ENCODE measurements at places on chromosomes 5 and 9.
A peak's percentile ranks its signal among the peaks of the same experiment; 100 is the strongest.

DNA sequence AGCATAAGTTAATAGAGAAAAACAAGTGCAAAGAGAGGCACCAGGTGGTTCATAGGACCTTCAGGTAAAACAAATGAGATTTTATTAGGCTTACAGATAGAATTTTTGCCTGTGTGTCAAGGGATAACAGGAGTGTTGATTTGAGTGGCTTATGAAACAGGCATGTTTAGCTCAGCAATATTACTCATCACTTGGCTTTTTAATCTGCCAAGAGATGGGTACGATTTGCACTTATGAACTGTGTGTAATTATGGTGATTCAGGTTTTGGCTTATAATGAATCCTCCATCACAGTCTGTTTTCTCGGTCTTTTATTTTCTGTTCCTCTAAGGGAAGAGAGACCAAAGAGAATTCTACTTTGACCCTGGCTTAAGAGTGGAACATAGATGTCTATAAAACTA lies 199.3 kb downstream of the DMRTA1 start:
- DNase-seq, result no peak

DNA sequence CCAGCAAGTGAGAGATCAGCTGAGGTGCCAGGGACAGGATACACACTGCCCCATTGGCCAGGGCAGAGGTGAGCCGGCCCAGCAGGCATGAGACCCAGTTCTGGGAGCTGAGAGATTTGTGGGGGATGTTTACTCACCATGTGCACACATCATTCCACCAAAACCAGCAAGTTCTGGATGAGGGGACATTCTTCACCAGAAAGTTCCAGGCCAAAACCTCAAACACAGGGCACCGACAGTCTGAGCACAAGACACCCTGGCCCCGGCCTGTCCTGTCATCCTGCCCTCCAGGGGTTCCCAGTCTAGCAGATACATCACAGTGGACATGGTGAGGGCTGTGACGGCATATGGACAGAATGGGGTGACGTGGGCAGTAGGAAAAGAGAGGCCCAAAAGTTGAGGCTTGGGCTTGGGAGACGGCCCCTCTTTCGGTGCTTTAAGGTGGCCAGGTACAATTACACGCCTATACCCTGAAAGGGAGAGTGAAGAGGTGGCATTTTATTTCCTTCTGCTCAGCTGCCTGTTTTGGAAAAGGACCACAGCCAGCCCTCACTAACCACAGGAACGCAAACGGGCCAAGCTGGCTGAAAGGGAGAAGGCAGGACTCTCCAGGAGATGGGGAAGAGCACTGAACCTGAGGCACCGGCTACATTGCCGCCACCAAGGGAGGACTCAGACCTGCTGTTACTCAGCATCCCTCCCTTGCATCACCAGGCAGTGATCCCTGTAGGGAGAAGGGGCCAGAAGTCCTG lies 64.0 kb downstream of the SHB start:
- no peak for DNase-seq

- DNase-seq, result no peak
These were observed 271.9 kb upstream of the ST8SIA4 start for GRCh38 chr5:101174981-101175380.

DNA sequence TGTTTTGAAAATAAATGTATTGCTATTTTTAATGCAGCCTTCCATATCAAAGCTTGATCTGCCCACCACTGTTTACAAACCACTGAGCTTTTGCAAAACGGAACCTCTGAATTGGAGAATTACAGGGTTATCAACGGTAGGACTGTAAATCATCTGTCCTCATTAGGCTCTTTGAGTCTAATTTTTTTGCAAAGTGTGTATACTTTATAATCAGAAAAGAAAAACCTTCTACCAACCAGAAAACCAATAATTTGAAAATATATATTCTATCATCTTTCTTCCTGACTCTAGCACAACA lies 6.8 kb upstream of the SLC2A8 start:
- DNase-seq, result no peak

- DNase-seq, result no peak
These were observed 63.3 kb downstream of the RASGRF2 start for GRCh38 chr5:81023261-81023970.

DNA sequence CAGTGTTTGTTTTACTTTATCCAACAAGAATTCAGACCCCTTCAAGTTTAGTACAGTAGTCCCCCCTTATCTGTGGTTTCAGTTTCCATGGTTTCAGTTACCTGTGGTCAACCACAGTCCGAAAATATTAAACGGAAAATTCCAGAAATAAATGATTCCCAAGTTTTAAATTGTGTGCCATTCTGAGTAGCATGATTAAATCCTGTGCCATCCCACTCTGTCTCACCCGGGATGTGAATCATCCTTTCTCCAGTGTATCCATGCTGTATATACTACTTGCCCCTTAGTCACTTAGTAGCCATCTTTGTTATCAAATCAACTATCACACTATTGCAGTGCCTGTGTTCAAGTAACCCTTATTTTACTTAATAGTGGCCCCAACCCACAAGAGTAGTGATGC lies 153.8 kb upstream of the RASA1 start:
- no peak for DNase-seq

DNA sequence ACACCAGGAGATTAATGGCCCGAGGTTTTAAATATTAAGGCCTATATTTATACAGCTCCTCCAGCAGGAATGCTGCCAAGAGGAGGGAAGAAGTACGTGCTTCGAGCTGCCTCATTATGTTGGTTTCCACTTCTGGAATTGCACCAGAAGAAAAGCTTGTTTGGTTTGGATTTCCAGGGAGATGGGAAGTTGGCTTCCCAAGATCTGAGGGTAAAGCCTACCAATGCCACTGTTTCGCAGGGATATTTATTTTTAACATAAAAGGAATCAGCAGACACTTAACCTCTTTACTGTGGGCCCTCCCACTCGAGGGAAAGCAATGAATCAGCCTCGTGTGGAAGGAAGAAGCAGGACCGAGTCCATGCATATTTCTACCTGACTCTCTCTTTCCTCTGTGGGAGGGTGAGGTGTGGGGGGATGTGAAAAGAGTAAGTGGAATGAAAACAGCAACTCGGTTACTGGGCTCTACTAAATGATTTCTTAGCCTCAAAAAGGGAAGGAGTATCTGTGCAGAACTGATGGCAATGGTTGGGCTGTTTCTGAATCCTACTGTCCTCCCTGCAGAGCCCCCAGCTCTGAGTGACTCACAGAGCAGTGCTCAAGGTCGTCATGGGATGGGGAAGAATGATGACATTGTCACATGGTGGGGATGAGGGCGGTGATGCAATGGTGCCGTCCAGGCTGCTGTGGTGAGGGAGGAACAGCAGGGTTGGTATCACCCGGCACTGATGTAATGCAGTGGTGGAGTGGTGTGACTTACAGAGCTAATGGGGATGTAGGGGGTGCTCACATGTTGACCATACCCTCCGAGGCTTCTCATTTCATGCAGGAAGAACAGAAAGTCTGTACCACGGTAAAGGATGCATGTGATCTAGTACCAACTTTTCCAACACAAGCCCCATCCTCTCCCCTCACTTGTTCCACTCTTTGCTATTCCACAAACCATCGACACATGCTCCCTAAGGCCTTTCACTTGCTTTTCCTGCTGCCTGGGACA lies 215.0 kb upstream of the PANK3 start:
- peak; percentile 52 for DNase-seq

DNA sequence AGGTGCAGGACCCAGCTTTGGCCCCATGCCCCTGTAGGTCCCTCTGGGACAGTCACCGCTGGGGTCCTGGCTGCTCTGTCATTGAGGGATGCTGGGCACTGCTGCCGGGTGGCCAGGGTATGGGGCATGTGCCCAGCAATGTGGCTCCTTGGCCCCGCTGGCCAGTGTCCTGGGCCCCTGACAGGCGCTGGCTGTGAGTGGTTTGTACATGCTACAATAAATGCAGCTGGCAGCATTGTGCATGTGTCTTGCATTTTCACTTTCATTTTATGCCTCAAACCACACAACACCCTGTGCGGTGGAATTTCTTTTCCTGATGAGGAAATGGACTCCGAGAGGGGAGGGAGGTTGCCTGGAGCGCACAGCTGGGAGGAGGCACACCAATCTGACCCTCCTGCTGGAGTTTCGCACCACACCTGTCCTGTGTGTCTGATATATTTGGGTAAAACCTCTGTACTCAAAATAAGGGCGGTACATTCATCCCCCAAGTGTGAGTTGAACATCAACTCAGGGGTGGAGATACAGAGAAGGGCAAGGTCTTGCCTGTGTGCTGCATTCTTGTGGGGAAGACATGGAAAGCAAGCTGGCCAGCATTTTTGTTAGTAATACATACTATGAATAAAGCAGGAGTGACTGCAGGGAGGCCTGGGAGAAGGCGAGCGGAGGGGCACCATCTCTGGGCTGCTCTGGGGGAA lies 11.7 kb downstream of the TSPAN17 start:
- no peak for DNase-seq

GRCh38 chr9:37422289-37423104 lies at the start of gene GRHPR:
Gene GRHPR, plus strand, starts transcription at chr9:37422696. Its CDS starts 55 bp downstream, at chr9:37422751.
- DNase-seq, result peak; percentile 92

GRCh38 chr5:148746826-148747535 lies 79.4 kb upstream of the ADRB2 start:
- DNase-seq, result no peak

- no peak for DNase-seq
These were observed 351.8 kb upstream of the ADAMTSL1 start for GRCh38 chr9:18122171-18122570.

DNA sequence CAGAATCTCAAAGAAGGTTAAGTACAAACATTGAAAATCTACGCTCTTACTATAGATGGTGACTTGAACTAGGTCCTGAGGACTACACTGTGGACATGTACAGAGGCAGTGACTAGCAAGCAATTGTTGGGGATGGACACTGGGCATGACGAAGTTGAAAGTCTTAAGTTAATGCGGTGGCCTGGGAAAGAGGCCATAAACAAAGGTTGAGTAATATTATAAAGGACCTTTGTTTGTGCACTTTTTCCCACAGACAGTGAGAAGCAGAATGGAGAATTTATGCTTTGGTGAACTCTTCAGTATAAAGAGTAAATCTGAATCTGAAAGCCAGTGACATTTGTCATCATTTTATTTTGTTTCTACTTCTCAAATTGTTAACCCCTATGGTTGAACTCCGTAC lies 15.3 kb downstream of the ALDH1A1 start:
- DNase-seq, result no peak

DNA sequence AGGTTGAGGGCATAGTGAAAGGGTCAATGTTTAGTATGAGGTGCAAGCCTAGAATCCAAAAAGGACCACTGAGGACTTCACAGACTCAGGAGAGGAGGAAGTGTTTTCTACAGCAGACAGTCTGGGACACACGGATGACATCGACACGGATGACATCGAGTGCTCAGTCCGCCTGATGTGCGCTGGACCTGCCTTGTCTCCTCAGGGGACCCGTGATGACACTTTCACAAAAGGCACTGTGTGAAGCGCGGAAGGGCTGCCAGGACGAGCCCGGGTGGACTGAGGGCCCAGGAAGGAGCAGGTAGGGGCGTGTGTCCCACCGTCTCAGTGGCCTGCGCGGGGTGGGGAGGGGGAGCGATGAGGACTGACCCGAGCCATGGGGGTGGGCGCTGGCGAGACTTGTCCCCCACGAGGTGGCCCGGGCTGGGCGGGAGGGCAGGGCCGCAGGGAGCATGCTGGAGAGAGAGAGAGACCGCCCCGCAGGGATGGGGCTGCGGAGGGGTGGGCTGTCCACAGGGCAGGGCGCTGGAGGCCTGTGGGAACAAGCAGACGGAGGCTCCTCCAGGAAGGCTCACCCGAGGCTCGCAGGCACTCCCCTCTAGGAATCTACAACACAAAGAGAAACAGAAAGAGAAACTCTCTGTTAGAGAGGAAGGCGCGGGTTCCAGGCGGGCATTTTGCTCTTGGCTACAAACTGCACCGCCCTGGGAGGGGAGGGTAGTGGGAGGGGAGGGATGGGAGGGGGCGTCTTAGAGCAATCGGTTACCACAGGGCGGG lies 54.9 kb downstream of the USP20 start:
- no peak for DNase-seq
